ENCODE measurements at places on chromosomes 7 and 10.

- no peak for DNase-seq
Measured at GRCh38 chr7:85070967-85071628, 115.8 kb downstream of the SEMA3D start.

GRCh38 chr7:100506356-100506923, 22.7 kb downstream of the NYAP1 start:
- peak; percentile 50 for DNase-seq

DNA sequence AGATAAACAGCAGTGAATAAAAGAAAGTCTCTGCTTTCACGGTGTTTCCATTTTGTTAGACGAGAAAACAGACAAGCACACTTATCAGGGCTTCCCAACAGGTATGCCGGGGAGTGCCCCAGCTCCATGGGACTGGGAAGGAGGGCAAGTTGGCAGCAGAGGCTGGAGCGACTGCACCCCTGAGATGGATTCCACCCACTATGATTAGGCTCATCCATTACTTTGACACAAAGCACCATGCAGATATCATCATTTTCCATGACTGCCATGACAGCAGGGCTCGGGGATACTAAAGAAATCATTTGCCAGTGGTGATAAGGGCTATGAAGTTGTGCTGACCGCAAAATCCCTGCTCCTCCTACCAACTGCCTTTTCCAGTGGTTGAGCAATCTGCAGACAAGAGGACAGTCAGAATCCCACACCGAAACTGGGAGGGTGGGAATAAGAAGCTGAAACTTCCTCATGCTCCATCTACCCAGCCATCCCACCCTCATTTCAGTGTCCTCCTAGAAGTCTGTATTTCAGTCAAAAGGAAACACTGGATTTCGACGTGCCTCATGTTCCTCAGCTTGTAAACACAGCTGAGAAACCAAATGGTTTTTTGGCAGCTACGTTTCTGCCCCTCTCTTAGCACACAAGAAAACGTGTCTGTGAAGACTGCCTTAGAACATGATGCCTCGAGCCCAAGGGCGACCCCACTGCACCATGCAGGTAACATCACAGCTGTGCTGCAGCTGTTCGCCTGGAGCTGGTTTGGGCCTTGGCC, 15.5 kb downstream of the CREB3L2 start:
- peak; percentile 79 for DNase-seq

DNA sequence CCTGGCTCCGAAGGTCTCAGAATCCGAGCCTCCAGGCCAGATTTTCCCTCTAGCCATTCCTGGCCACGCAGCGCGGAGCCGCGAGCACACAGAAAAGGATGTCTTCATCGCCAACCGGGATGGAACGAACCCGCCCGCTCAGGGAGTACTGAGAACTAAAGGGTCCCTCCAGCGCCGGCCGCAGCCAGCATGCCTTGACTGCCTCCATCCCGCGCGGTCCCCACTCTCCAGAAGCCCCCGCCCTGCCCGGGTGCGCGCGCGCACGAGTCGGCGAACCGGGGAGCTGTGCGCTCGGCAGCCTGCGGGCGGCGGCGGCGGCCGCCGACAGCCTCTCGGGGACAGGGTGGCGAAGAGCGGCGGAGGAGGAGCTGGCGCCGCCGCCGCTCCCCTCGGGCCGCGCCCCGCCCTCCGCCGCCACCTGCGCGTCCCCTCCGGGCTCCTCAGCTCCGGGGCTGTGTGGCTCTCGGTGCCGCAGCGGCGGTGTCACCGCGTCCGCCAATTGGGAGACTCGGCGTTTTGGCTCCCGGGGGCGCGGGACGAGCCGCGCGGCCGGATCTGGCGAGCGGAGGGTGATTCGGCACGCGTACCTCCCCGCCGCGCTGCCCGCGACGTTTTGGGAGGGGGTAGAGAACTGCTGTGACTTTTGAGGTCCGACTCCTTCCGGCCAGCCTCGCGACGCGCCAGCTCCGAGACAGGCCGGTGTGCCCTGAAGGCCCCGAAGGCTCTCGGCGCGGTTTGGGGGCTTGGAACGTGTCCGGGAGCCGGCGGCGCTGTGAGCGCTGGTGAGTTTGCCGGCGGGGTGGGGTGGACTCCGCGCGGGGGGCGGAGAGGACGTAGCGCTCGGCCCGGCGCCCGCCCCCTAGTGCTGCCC, 453 bp upstream of the GALNT17 start:
- DNase-seq, result no peak

- DNase-seq, result no peak
Measured at GRCh38 chr7:46009211-46009610, 88.1 kb upstream of the IGFBP3 start.

DNA sequence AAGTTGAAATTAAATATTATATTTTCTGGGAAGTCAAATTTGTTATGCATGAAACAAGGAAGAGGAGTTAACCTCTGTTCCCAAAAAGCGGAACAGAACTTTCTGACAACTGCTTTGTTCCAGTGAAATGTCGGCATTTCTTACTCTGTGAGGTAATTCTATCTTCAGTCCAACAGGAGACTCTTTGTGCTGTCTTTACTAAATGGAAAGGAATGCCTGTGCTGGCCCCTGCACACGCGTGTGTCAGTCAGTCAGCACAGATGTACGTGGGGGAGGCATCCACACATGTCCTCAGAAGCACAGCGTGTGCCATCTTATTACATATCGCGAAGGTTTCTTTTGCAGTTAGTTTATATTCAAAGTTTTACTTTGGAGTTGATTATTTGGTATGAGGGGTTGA, 37.5 kb downstream of the NET1 start:
- peak; percentile 68 for DNase-seq

DNA sequence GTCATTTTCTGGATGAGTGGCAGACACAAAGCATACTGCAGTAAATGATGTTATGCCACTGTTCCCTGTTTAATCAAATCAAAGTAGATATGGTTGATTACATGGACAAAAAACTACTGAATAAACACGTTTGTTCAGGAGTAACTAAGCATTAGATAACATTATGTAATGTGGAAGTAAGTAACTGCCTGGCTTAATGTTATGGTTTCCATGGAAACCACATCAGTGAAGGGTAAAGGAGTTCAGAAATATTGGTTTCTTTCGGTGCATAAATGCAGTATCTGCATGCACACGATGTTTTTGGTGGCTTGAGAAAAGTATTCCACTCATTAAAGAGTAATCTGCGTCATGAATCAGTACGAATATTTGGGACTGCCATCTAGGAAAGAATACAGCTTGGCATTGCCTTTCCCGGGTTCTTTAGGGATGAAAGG, 131.3 kb upstream of the PRKCQ start:
- no peak for DNase-seq

DNA sequence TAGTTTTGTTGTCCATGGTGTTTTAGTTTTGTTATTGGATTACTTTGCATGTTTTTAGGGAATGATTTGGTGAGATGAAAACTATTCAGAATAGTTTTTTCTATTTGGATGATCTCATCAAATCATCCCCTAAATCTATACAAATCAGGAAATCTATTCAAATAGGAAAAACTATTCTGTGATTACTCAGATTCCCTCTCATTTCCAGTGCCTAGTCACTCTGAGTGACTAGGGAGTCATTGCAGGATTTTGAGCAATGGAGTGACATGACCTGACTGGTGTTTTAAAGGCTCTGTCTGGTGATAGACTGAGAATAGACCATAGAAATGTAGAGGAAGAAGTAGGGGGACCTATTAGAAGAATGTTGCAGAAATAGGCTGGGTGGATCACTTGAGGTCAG, 72.4 kb downstream of the TPST1 start:
- DNase-seq, result no peak

DNA sequence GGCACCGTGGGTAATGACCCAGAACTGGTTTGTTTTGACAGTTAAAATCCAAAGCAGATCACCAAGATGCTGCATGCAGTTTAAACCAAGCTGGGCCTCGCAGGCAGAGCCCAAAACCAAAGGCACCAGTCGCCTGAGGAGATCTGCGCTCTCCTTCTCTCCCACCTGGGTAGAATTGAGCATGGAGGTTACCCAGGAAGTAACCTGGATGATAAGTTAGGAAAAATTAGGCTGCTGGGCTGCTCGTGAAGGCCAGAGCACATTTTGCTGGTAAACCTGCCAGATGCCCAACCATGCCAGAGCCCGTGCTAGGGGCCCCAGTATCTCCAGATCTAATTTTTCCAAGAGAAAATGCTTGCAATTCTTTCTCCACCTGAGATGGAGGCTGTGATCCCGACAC, 388.3 kb upstream of the MGMT start:
- no peak for DNase-seq

- DNase-seq, result no peak
Measured at GRCh38 chr10:48934672-48935501, 4.8 kb downstream of the LRRC18 start.

DNA sequence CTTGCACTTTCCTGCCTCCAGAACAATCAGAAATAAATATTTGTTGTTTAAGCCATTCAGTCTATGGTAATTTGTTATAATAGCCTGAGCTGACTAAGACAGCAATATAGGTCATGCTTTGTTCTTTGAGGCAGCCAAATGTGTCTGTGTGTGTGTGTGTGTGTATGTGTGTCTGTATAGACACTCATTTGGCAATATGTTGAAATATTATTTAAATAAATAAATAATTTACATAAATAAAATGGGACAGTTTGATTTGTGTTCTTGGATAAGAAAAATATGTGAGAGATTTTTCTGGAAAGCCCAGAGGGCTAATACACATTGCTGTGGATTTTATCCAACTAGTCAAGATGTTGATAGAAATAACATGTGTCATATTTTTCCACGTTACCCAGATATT, 140.2 kb downstream of the PTN start:
- DNase-seq, result no peak

GRCh38 chr7:154598864-154599263, 404.1 kb downstream of the PAXIP1 start:
- DNase-seq, result no peak

GRCh38 chr10:114372179-114372578, 32.1 kb downstream of the AFAP1L2 start:
- DNase-seq, result no peak

All from HepG2 (cell line).